Stimulated activated CD8-positive, alpha-beta memory T cell treated with anti-CD3 and anti-CD28 coated beads, Interleukin-4, amount 100 ng/mL, for 48 hours (primary cell): ENCODE measurements at places on chromosomes 1 and 21.

DNA sequence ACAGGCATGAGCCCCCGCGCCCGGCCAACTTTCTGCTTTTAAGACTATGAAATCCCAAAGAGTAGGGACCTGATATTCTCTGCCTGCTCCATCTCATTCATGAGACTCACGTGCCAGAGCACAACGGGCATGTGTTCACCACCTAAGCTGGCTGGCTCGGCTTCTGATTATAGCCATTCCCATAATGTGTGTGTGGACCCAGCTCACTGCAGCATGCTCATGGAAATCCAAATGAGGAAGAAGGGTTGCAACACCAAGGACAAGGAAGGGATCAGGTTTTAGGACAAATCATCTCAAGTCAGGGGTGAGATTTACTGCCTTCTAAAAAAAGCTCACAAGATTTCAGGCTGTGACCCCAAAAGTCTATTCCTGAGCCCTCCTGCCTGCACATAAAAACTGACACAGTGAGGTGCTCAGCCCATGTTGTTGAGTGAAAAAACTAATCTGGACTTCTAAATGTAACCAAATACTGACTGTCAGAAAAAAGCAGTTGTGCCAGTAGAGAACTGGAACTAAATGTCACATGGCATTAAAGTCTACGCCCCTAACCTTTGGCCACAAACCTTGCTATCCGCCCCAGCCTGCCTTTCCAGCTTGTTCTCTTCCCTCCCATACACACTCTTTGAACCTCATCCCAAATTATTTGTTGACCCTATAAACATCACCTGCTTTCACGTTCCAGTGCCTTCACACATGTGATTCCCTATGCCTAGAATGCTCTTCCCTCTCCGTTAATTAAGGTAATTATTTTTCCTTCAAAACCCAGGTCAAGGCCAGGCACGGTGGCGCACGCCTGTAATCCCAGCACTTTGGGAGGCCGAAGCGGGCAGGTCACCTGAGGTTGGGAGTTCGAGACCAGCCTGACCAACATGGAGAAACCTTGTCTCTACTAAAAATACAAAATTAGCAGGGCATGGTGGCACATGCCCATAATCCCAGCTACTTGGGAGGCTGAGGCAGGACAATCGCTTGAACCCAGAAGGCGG is 9.1 kb upstream of the COA7 start:
- no peak for DNase-seq

DNA sequence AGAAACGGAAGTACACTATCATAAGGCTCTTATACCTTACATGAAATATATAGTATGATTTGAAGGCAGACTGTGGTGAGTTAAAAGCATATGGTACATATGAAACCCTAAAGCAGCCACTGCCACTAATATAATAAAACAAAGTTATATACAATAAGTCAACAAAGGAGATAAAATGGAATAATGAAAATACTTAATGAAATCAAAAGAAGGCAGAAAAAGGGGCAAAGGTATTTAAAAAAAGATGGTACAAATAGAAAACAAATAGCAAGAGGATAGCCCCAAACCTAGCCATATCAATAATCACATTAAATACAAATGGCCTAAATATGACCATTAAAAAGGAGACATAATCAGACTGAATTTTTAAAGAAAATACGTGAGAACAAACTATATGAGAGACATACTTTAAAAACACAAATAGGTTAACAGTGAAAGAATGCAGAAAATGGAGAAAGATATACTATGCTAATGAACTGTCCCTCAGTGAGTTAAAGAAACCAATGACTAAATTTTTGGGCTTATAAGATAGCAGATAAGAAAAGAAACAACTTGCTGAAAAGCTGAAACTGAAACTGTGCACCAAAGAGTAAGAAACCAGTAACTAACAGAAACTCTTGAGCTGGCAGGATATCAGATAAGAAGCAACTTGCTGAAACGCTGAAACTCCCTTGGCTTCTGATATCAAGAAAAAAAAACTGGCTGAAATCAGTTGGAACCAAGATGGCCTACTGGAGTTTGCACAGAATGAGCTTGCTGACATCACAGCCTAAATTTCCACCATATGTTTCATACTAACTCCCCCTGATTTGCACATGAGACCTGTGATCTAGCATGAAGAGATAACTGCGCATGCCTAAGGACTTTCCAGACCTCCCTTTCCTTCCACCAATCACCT is 44.3 kb upstream of the IL10 start:
- no peak for DNase-seq

DNA sequence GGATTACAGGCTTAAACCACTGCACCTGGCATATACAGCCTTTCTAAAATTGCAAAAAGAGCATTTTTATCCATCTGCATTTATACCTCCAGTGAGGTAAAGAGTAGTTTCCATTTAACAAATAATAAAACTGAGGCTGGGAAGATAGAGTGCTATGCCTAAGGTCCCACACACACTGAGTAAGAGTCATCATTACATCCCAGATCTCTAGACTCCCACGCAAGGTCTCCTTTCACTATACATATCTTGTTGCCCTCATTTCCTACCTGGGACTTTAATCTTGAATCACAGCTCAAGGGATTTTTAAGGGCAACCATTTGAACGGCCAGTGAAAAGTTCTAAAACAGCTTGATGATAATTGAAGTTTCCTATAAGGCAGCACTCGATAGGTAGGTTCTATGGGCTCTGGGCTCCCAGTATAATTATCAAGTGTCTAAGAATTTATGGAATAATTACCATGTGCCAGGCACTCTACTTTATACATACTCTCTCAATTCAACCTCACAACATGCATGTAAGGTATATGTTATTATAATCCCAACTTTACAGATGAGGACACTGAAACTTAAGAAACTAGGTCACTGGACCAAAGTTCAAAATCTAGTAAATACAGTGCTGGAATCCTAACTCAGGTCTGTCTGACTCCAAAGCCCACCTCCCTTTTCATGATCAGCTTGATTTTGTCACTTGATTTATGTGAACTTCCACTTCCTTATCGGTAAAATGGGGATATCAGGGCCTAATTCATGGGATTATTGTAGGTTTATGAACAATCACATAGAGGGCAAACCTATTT is 23.3 kb upstream of the EPS15 start:
- no peak for DNase-seq

- no peak for DNase-seq
Observed at GRCh38 chr1:242432491-242433095, 91.9 kb downstream of the PLD5 start.

- DNase-seq = no peak
Observed at GRCh38 chr21:45405819-45406762, 1.1 kb downstream of the COL18A1 start.

DNA sequence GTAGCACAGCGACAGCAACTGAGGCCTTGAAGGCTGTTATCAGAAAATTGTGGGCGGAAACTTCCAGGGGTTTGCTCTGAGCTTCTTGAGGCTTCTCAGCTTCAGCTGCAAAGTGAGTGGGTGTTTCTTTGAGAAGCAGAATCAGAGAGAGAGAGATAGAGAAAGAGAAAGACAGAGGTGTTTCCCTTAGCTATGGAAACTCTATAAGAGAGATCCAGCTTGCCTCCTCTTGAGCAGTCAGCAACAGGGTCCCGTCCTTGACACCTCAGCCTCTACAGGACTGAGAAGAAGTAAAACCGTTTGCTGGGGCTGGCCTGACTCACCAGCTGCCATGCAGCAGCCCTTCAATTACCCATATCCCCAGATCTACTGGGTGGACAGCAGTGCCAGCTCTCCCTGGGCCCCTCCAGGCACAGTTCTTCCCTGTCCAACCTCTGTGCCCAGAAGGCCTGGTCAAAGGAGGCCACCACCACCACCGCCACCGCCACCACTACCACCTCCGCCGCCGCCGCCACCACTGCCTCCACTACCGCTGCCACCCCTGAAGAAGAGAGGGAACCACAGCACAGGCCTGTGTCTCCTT is at the start of gene FASLG:
Gene FASLG (plus strand): TSS at position 233 of the 583 bp plus-strand sequence. CDS start 99 bp downstream, at position 332.
- DNase-seq = peak; percentile 79

- no peak for DNase-seq
Observed at GRCh38 chr1:234627009-234627950, 17.3 kb upstream of the IRF2BP2 start.

DNA sequence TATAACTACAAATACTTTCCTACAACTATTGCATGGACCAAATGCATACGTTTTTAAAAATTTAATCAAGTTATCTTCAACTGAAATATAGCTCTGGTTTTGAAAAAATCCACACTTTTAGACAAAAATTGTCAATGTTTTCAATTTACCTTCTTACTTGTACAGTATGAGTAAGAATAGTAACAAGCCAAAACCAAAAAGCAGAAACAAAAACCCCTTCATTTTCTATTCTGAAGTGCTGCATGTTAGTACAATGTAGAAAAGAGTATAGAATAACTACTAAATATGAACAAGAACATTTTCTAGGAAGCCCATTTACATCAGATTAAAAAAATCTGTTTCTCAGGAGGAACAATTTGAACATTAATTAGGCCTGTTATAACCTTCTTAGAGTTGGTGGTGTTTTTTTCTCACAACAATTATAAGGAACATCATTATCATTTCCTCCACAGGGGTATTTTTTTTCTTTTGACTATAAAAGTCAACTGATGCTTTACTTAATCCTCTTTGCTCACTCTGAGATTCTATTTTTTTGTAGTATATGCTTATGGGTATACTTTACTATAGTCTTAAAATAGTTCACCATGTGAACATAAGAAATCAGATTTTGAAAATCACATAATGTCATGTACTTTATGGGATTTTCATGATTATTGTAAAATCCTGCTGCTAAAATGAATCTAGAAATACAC is 475.4 kb downstream of the PTBP2 start:
- no peak for DNase-seq

DNA sequence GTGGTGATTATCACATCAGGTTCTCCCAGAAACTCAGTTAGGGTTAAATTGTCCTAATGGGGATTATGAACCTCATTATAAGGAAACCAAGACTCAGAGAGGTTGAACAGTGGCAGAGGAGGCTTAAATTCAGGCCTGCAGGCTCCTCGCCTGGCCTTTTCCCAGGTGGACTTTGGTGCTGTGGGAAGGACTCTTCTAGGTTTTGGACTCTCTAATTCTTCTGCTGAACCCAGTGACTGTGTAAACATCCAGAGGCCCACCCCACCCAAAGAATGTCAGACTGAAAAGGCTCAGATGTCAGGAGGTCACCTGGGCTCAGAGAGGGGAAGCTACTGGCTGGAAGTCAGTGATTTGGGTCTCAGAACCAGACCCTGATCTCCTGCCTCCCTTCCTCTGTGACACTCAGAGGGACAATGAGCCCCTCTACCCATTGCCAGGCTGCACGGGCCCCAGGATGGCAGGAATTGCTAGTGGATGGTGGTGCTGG is 2.5 kb downstream of the ZNF362 start:
- DNase-seq = no peak

- DNase-seq = no peak
Observed at GRCh38 chr1:179767996-179768395, 24.9 kb downstream of the FAM163A start.

DNA sequence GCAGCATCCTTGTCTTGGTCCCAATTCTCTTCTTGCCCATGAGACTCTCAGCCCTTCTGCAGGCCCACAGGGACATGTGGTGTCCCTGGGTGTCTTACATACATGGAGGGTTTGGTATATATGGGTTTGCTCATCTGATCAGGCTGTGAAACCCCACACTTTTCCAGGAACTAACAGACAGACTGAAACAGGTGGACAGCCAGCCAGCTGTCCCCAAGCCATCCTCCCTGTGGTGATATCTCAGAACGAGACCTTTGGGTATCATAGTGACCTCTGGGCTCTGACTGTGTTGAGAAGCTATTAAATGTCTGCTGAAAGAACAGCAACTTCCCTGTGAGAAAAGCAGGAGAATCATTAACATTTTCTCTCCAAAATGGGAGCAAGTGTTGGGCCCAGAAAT is 115.5 kb upstream of the PAXBP1 start:
- DNase-seq = no peak

DNA sequence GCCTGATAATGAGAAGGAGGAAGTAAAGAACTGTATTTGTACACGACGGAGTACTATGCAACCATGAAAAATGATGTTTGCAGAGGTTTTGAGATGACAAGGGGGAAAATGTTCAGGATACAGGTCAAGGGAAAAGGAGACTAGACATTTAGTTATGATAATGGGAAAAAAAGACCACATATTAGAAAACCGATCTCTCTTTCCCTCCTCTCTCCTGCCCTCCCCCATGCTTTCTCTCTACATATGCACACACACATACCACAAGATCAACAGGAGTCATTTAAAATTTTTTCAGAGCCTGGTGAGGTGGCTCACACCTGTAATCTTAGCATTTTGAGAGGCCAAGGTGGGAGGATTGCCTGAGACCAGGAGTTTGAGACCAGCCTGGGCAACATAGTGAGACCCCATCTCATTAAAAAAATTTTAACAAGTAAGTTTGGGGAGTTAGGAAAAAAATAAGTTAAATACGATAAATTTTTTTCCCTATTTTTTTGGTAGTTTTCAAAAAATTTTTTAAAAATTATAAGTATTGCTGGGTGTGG is 44.5 kb downstream of the ECE1 start:
- no peak for DNase-seq

DNA sequence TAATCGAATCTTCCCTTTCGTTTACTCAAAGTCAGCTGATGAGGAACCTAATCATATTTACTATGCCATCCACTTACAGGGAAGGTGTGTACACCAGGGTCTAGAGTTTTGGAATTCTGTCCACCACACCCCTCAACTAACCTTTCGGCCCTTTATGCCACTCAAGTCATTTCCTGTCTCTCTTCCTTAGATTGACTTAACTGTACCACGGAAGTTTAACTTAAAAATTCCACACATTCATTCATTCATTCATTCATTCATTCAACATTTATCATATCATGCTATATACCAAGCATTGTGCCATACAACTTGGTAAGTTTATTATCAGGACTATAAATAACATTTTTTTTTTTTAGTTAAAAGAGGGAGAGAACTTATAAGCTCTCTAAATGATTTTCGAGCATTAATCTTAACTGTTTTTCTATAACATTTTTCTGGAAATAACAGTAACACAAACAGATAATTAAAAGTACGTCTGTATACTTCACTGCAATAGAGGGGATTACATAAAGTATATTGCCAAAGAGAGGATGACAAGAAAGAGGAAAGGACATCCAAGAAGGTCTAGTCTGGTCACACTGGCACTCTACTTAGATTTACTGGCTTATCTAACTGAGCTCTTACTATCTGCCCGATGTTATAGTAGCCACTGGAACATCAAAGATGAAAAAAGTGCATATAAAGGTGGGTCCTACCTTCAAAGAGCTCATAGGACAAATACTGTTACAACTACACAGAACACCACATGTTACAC is 243.7 kb downstream of the PBX1 start:
- no peak for DNase-seq

DNA sequence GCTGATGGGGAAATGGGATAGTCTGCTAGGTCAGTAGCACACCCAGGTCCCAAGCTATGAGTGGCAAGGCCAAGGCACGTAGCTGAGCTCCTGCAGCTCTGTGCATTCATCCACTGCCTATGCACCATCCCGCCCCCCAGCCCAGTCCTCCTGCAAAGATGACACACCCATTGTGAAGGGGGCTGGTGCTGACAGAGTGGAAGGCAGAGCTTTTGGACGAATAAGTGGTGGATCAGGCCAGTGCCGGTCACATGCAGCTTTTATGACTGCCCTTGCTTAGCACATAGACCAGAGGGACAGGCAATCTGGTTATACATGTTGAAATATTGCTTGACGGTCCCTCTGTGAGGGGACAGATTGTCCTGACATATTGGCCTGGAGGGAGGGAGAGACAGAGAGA is 494.3 kb downstream of the PTPRU start:
- no peak for DNase-seq

- DNase-seq = no peak
Observed at GRCh38 chr1:222225316-222225691, 322.6 kb downstream of the HHIPL2 start.
